ENCODE measurements at places on chromosomes 4 and X.

DNA sequence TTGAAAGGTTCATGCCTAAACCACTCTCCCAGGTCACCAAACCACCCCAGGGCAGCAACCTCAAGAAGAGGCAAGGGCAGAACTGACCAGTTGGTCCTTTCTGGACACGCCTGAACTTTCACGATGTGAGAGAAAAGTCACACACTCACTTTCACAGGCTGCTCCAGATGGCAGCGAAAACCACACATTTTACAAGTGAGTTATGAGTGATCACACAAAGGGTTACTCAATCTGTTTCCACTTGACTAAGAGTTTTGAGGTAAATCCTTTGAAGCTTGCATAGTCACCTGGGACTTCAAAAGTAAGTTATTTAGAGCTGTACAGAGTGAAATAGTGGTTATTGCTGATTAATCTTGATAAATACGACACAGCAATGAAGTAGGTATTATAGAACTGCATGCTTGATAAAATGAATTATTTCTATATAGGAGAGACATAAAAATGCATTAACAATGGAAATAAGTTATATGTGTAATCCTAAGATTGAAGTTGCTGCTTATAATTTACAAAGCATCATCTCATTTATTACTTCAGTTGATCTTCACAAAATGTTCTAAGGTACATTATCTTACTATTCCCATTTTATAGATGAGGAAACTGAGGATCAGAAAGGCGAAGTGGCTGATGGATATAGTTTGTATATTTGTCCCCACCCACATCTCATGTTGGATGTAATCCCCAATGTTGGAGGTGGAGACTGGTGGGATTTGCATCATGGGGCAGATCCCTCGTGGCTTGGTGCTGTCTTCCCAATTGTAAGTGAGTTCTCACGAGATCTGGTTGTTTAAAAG, 103.0 kb upstream of the KLF3 start:
- no peaks in the 10 kb centered on the region for H3K36me3 ChIP-seq
- no peak overlapping the region for H3K27ac ChIP-seq
- H3K27me3 ChIP-seq = peaks cover 26% of the 10 kb centered on the region
- H3K4me3 ChIP-seq = no peak overlapping the region
- DNase-seq = peak; percentile 8

DNA sequence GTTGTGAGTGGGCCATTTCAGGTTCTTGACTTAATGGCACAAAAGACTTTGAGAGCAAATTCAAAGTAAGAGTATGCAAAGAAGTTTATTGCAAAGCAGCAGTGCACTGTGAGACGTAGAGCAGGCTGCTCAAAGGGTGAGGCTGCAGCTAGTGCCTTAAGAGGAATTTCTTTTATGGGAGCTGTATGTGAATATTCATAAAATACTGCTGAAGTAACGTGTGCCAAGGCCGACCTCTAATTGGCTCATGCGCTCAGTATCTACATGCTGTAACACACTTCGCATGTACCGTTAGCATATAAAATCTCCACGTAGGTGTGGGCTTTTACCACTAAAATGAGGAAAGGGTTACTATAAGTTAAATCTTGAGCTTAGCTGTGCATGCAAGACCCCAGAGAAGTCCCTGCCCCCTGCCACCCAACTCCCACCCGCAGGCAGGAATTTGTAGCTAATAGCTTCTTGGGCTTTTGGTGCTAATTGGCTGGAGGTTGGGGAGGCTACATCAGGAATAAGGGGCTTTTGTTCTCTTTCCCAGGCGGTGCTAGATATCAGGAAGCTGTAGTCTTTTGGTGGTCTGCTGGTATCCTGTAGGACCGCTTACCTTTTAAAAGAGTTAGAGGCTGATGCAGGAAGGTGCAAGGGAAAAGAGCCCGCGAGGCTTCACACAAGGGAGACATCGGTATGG, 47.6 kb downstream of the FSTL5 start:
- no peaks in the 10 kb centered on the region for H3K27me3 ChIP-seq
- H3K4me3 ChIP-seq = no peak overlapping the region
- H3K4me1 ChIP-seq = no peaks in the 10 kb centered on the region
- H3K36me3 ChIP-seq = no peaks in the 10 kb centered on the region
- no peak for DNase-seq

DNA sequence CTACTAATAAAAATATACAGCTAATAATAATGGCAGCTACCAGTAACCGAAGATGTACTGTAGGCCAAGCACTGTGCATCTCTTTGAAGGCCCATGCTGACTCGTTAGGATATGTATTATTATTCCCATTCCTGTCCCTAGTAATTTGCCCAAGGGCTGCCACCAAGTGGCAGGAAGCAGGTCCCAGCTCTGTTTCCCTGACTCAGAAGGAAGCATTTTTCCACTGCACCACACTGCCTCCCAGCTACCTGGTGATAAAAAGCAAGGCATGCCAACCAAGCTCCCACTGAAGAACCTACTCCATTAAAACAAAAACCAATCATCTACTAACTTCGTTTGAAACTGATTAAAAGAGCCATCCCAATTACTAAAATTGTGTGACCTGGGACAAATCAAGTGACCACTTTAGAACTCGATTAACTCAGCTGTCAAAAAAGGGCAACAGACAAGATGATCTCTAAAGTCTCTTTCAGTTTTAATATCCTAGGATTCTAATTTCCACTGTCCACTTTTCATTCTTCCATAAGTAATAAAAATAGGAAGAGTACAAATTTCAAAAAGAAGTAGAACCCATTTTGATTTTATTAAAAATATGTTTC, 24.3 kb upstream of the PGM2 start:
- H3K36me3 ChIP-seq = no peaks in the 10 kb centered on the region
- no peak overlapping the region for H3K27ac ChIP-seq
- H3K27me3 ChIP-seq = peaks cover 6% of the 10 kb centered on the region
- H3K4me1 ChIP-seq = no peaks in the 10 kb centered on the region
- DNase-seq = no peak

DNA sequence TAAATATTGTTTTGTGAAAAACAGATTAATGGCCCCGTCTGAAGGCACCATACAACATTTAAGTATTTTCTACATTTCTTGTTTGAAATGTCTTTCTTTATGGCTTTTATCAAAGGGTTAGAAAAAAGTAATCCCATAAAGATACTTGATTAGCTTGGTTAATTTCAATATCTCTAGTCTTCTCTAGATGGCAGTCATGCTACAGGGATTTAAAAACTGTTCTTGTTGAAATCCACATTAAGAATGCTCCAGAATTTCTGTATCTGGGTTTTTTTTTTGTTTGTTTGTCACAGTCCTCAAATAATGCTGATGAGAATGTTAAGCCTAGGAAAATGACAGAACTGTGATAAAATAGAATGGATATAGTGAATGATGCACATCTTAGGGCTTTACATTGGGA, 109.0 kb upstream of the AADAT start:
- no peaks in the 10 kb centered on the region for H3K27me3 ChIP-seq
- no peak overlapping the region for H3K4me3 ChIP-seq
- DNase-seq = no peak
- no peaks in the 10 kb centered on the region for H3K4me1 ChIP-seq

GRCh38 chr4:2832309-2832980, 11.2 kb upstream of the ADD1 start:
- peaks cover 16% of the 10 kb centered on the region for H3K36me3 ChIP-seq
- no peak overlapping the region for H3K4me3 ChIP-seq
- peak overlapping the region; percentile 44 for H3K27ac ChIP-seq
- no peak for DNase-seq
- H3K27me3 ChIP-seq = no peaks in the 10 kb centered on the region

DNA sequence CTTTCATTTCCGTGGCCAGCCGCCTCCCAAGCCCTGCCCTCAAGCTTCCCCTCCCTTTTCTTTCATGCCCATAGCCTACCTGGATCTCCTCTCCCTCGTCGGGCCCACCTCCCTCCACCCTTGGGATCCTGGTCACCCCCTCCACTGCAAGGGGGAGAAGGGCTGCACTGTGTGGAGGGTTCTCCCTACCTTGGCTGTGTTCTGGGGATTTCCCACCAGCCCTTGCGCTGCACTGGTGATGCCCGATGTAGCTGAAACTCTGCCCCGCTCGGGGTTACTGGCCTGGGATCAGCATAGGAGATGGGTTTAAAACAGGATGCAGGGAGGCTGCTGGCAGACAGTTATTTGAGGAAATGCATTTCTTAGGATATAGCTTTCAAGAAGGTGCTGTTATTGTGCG, 128.9 kb downstream of the TBL1X start:
- no peaks in the 10 kb centered on the region for H3K27me3 ChIP-seq
- DNase-seq = no peak
- no peaks in the 10 kb centered on the region for H3K4me1 ChIP-seq
- H3K36me3 ChIP-seq = peaks cover 10% of the 10 kb centered on the region
- no peak overlapping the region for H3K4me3 ChIP-seq

- H3K4me1 ChIP-seq = no peaks in the 10 kb centered on the region
- H3K36me3 ChIP-seq = no peaks in the 10 kb centered on the region
- DNase-seq = no peak
- no peak overlapping the region for H3K4me3 ChIP-seq
Measured at GRCh38 chrX:71941776-71942175, 31.1 kb downstream of the NHSL2 start.

DNA sequence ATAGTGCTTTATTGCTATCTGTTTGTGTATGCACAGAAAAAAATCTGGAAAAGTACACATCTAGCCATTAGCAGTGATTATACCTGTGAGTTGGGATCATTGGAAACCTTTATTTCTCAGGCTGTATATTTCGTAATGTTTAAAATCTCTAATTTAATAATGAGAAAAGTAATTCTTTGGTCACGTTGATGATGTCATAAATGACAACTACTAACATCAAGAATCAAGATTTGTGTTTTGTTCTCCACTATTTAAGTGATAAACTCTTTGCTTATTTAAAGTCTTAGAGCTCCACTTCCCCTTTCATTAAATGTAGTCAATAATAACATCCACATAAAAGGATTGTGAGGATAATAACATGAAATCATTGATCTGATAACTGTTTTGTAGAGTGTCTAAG, 126.2 kb downstream of the TMA16 start:
- no peaks in the 10 kb centered on the region for H3K27me3 ChIP-seq
- no peak overlapping the region for H3K4me3 ChIP-seq
- H3K27ac ChIP-seq = no peak overlapping the region
- no peak for DNase-seq

GRCh38 chrX:48045410-48046311, 25.8 kb downstream of the ZNF630 start:
- H3K27me3 ChIP-seq = no peaks in the 10 kb centered on the region
- no peaks in the 10 kb centered on the region for H3K4me1 ChIP-seq
- no peak for DNase-seq
- no peak overlapping the region for H3K4me3 ChIP-seq
- no peaks in the 10 kb centered on the region for H3K36me3 ChIP-seq

DNA sequence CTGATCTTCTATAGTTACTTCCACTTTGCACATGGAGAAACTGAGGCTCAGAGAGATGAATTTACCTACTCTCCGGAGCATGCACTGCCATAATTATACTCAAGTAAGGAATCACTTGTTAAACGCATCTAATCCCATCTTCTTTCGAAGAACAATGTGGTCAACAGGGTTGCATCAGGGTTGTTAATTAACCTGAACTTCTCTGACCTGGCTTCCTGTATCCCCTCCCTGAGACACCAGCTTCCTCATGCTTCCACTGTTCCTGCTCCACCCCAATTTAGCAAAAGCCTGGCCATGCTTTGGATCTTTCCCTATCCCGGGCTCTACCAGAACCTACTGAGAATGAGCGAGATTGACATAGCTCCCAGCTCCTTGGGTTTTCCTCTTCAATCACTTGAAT, 136.7 kb downstream of the SMIM20 start:
- no peak overlapping the region for H3K27ac ChIP-seq
- no peak overlapping the region for H3K4me3 ChIP-seq
- H3K36me3 ChIP-seq = no peaks in the 10 kb centered on the region
- H3K27me3 ChIP-seq = no peaks in the 10 kb centered on the region
- no peak for DNase-seq
- H3K4me1 ChIP-seq = peaks cover 25% of the 10 kb centered on the region

GRCh38 chr4:115740806-115741205, 627.4 kb upstream of the NDST4 start:
- no peaks in the 10 kb centered on the region for H3K27me3 ChIP-seq
- no peaks in the 10 kb centered on the region for H3K36me3 ChIP-seq

DNA sequence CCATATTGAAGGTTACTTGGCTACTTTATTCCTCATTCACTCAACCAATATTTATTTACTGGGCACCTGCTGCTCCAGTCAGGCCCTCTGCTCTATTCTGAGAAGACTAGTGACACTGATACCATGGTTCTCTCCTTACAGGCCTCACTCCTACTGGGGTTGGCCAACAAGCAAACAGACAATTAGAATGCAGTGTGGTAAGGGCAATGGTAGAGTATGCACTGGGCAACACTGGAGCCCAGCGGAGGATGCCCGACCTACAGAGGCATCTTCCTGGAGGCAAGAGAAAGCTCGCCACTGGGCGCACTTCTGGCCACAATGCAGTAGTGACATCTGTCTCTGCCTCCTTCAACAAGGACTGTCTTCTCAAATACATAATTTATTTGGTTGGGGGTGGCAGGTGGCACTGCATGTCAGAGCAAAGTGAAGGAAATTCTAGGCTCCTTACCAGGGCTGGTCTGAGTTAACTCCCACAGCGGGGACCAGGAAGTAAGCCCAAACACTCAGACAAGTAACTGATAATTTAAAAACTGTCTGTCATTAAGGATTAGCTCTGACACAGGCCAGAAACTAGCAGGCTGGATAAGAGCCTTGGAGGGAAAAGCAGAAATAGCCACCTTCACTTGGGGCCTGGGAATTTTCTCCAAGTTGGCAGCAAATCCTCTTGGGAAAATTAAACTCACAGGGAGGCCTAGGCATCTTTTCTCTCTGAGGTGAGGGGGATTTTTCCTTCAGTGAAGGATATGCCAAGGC, 150.7 kb upstream of the EOLA2 start:
- no peak for DNase-seq
- no peaks in the 10 kb centered on the region for H3K36me3 ChIP-seq
- H3K4me3 ChIP-seq = no peak overlapping the region
- H3K4me1 ChIP-seq = no peaks in the 10 kb centered on the region

DNA sequence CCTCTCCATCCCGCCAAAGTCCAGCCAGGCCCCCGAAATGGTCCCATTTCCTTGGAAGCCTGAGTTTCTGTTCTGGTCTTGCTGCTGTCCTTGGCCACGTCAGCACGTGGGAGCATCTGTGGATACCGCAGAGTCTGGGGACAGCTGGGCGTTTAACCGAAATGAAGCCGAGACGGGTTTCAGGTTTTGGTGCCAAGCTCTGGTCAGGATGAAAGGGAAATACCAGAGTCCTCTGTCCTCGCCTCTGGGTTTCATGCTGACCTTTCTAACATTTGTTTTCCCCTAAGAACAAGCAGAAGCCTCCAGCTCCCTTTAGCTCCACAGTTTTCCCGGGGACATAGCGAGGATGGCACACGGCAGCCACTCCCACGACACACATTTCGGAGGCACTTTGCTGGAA, 19.7 kb downstream of the SHOX start:
- H3K27ac ChIP-seq = no peak overlapping the region
- DNase-seq = no peak
- no peaks in the 10 kb centered on the region for H3K36me3 ChIP-seq

GRCh38 chr4:184448821-184449220, 25.5 kb downstream of the IRF2 start:
- H3K27ac ChIP-seq = peak overlapping the region; percentile 66
- H3K4me3 ChIP-seq = peak overlapping the region; percentile 64
- H3K36me3 ChIP-seq = peaks cover 45% of the 10 kb centered on the region
- H3K4me1 ChIP-seq = peaks cover 79% of the 10 kb centered on the region
- H3K27me3 ChIP-seq = no peaks in the 10 kb centered on the region

- H3K4me3 ChIP-seq = no peak overlapping the region
- H3K27me3 ChIP-seq = peaks cover 4% of the 10 kb centered on the region
- no peak overlapping the region for H3K27ac ChIP-seq
Measured at GRCh38 chr4:169246957-169247396, 23.8 kb downstream of the SH3RF1 start.

Measured in activated T-helper 1 cell treated with anti-CD3 and anti-CD28 coated beads, Interleukin-12 subunit alpha, Interleukin-12 subunit beta, Interleukin-2, Interleukin-4 antibody, amounts not matched to agents 30 ng/mL and 10 ng/mL and 1 ng/mL, durations not matched to agents 14 hours and 24 hours and 36 hours (primary cell).